ENCODE measurements at places on chromosomes 4 and X.

DNA sequence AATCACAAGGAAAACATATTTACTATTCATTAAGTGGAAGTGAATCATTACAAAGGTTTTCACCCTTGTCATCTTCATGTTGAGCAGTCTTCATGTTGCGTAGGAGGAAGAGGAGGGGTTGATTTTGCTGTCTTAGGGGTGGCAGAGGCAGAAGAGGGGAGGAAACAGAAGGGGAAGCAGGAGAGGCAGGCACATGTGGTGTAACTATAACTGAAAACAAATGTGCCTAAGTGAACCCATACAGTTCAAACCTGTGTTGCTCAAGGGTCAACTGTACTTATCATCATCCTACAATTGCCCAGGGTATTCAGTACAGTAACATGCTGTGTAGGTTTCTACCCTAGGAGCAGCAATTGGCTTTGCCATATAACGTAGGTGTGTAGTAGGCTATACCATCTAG lies 47.2 kb downstream of the SYNPO2 start:
- DNase-seq, result no peak

GRCh38 chr4:113371111-113371510 lies 321.7 kb downstream of the ANK2 start:
- DNase-seq, result no peak

- no peak for DNase-seq
Observed at GRCh38 chrX:18353931-18354368, 538 bp downstream of the SCML2 start.

DNA sequence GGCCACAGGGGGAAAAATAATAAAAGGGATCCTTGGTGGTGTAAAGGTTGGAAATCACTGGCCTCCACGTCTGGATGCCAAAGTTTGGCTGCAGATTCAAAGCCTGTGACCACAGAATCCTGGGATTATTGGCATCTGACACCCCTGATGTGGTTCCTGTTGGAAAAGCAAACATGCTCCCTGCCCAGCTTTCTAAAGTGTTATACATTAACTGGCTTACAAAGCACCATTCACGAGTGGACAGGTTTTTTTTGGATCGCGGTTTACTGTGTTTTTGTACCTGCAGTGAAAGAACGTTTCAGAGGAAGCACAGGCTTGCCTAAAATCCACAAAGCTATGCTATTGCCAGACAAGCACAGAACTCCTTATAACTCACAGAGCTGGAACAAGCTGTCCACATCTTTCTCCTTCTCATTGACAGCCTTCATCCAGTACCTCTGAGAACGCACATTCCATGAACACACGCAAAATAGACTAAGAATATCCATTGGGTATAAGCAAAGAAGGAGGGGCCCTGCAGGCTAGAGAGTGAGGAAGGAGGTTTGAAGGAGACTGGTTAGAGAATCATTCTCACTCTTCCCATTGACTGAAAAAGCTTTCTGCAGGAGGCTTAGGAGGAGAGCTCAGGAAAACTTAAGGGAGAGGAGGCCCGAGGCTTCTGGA lies 14.5 kb upstream of the CAPN6 start:
- DNase-seq, result no peak

- no peak for DNase-seq
Observed at GRCh38 chr4:69860521-69861298, 765 bp upstream of the SULT1E1 start.
